ENCODE measurements at places on chromosomes 12 and 14.
A peak's percentile ranks its signal among the peaks of the same experiment; 100 is the strongest.

DNA sequence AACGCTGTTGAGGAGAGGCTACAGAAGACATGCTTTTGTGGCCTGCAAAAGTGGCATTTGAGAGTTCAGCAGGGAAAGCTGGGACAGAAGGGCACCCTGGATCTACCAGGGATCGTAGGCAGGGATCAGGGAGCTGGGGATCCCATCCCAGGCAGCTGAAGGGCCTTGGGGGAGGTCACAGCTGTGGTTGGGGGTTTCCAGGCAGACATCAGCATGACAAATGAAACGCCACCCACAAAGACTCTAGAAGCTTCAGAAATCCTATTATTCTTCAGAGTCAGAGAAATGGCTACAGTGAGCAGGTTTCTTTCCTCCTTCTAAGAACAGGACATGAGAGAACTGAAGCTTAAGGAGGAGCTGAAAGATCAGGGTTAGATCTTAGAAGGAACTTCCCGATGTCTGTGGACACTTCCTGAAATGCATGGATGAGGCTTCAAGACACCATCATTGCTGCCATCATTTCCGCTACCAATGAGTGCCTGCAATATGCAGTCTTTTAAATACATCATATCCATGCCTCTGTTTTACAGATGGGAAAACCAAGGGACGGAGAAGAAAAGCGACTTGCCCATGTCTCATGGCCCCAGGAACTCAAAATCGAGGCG lies 104.3 kb downstream of the RBM19 start:
- DNase-seq: no peak

GRCh38 chr12:65536876-65537681 lies 258.6 kb downstream of the MSRB3 start:
- peak; percentile 94 for DNase-seq

DNA sequence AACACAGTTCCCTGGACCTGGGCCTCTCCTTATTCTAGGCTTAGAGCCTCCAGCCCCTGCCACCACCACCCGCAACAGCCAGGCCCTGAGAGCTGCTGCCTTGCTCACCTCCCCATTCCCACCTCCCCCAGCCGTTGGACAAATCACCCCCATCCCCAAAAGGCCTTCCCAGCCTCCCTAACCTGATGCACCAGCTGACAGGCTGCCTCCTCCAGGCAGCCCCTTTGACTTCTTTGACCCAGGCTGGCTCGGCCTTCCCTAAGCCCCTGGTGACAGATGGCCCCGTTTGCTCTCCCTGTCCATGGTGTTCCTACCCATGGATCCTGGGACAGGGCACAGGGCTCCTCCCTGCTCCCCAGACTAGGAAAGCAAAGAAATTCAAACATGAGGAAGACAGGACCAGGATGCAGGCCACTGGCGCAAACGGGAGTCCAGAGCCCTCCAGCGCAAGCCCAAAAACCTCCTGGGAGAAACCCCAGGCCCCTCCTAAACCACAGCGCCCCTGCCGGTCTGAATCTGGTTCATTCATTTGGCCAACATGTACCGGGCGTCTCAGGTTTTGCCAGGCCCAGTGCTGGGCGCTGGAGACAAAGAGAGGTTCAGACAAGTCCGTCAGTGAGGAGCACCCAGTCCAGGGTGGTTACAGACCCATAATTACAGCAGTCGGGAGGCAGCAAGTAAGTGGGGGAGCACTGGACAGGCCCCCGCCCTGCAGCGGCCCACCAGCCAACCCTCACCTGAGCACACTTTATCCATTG lies 2.4 kb downstream of the AKT1 start:
- DNase-seq: no peak

DNA sequence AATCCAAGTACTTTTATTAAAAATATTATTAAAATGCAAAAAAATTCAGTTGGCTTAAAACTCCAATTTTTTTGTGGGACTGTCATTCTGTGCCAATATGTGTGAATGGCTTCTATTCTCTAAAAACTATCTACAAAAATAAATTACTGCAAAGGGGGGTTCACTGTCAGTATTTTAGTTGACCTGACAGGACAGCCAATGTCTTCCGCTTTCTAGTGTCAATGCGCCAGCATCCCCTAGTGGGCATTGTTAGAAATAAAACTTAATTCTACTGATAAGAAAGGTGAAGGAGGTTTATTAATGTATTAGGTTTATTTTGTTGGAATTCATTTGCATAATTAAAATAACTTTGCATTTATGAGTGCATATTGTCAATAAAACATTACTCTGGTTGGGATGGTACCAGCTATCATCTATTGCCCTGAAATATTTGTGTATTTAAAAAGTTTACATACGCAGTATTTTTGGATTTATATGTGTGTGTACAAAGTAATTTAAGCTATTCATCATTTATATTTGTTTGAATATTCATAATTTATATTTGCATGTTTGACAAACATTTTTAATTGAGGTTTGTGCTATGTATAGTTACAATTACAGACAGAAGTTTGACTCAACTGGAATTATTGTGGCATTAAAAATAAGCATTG lies 527.2 kb downstream of the FLRT2 start:
- peak; percentile 13 for DNase-seq

DNA sequence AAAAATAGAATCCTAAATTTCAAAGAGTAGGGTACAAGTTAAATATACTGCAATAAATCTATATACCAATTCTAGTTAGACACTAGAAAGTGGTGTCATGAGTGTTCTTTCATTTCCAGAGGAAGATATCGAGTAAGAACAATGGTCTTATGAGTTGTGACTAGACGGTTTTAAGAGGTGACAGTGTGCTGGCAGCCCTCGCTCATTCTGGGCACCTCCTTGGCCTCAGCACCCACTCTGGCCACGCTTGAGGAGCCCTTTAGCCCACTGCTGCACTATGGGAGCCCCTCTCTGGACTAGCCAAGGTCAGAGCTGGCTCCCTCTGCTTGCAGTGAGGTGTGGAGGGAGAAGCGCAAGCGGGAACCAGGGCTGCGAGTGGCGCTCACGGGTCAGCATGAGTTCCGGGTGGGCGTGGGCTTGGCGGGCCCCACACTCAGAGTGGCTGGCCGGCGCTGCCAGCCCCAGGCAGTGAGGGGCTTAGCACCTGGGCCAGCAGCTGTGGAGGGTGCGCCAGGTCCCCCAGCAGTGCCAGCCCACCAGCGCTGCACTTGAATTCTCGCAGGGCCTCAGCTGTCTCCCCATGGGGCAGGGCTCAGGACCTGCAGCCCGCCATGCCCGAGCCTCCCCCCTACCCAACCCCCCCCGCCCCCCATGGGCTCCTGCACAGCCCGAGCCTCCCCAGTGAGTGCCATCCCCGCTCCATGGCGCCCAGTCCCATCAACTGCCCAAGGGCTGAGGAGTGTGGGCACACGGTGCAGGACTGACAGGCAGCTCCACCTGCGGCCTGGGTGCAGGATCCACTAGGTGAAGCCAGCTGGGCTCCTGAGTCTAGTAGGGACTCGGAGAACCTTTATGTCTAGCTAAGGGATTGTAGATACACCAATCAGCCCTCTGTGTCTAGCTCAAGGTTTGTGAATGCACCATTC lies 18.7 kb downstream of the PRKD1 start:
- DNase-seq: no peak

GRCh38 chr12:116601933-116602810 lies 43.0 kb downstream of the MAP1LC3B2 start:
- DNase-seq: no peak

- DNase-seq: no peak
Observed at GRCh38 chr12:70508178-70508577, 129.1 kb downstream of the PTPRB start.

DNA sequence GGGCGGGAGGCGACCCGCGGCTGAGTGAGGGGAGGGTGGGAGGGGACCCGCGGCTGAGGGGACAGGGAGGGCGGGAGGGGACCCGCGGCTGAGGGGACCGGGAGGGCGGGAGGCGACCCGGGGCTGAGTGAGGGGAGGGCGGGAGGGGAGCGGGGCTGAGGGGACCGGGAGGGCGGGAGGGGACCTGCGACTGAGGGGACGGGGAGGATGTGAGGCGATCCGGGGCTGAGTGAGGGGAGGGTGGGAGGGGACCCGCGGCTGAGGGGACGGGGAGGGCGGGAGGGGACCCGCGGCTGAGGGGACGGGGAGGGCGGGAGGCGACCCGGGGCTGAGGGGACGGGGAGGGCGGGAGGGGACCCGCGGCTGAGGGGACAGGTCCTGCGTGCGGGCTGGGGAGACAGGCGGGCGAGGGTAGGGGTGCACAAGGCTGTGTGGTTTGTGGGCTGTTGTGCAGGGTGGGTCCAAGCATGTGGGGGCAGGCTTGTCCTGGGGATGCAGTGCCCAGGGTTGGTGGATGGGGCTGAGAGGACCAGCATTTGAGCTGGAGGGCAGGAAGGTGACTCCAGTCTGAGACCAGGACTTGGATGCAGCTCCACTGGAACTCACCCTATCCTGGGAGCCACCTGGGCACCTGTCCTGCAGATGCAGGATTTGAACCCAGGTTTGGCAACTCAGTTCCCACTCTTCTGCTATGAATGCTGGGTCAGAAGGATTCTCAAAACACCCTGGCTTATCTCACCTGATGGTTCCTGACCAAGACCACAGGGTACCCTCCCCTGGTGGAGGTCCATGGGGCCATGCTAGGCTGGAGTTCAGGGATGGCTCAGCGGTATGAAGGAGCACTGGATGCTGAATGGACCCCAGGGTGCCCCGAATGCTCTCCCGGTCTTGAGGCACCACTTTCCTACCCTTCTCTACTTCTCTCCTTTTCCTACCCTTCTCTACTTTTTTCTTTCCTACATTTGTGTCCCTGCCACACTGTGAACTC lies 9.4 kb downstream of the PLD4 start:
- peak; percentile 1 for DNase-seq

DNA sequence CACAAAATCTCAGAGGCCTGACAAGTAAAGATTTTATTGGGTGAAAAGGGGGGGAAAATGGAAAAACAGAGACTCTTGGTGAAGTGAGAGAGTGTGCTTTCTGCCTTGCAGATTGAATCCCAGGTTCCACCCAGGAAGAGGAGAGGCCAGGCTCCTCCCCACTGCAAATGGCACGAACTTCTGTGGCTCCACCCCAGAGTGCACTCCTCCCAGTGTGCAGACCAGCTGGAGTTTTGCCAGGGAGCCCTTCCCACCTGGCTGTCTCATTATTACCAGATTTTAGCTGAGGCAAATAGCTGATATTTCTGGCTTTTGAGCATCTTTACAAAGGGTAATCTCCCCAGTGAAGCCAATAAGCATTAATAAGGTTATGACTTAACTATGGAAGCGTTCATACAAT lies 51.9 kb downstream of the TESPA1 start:
- DNase-seq: no peak

DNA sequence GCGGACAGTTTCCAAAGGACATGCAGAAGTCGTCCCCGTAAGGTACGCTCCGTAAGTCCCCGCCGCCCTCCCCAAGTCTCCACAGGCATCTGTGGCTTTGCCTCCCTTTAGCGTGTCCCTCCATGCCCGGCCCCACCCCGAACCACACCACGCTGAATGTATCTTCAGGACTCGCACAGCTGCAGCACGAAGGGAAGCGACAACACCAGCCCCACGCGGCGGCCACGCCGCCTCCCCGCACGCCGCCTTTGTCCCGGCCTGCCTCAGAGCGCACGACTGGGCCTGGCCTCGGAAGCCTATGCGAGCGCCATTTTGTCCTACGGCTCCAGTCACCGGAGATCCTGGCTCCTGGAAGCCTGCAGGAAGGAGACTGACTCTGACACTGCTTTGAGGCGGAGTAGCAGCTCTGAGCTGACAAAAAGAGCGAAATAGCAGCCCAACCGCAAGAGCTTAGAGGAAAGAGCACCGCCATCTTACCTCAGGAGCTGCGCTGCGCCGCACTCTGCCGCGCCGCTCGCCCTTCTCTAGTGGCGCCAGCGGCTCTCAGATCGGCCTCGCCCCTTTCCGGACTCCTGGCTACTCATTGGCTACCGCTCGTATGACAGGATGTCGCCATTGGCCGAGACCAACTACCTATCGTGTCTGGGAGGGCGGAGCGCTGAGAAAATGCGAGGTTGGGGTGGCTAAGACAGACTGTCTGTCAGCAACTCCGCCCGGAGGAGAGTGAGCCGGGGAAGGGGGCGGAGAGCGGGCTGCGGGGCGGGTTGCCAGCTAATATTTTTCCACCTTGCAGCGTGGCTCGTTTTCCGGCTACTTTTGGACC lies at the start of gene KANSL2:
Gene KANSL2, minus strand, starts transcription at position 529 of the 823 bp plus-strand sequence. CDS start 606 bp downstream, outside the sequence.
- DNase-seq: peak; percentile 99

- DNase-seq: no peak
Observed at GRCh38 chr14:20424851-20425250, 11.1 kb downstream of the KLHL33 start.

DNA sequence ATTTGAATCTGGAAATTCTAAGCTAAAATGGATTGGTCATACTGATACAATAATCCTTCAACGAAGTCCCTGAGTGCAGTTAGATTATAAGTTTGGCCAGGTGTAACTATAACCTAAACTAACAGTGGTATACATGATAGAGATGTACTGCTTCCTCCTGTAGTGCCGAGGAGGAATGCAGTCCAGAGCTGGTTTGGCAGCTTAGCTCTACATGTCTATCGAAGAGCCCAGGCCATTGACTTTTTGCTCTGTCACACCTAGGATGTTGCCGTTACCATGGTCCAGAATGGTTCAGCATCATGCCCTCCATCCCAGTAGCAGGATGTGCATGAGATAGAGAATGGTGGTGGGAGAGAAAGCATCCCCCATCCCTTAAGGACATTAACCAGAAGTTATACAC lies 318.1 kb downstream of the ZFP36L1 start:
- DNase-seq: no peak

DNA sequence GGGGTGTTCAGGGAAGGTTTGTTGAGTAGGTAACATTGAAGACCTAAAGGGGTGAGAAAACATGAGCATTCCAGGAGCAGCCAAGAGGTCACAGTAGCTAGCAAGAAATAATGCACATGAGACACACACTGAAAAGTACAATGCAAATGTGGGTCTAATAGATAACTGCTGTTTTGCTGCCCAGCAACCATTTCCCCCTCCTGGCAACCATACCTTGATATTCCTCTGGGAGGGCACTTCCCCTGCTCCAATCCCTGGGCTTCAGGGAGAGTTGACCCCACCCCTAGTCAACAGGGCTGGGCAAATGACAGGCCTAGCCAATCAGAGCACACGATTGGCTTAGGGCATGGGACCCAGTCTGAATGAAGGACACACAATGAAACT lies 8.5 kb upstream of the ACTN1 start:
- no peak for DNase-seq

DNA sequence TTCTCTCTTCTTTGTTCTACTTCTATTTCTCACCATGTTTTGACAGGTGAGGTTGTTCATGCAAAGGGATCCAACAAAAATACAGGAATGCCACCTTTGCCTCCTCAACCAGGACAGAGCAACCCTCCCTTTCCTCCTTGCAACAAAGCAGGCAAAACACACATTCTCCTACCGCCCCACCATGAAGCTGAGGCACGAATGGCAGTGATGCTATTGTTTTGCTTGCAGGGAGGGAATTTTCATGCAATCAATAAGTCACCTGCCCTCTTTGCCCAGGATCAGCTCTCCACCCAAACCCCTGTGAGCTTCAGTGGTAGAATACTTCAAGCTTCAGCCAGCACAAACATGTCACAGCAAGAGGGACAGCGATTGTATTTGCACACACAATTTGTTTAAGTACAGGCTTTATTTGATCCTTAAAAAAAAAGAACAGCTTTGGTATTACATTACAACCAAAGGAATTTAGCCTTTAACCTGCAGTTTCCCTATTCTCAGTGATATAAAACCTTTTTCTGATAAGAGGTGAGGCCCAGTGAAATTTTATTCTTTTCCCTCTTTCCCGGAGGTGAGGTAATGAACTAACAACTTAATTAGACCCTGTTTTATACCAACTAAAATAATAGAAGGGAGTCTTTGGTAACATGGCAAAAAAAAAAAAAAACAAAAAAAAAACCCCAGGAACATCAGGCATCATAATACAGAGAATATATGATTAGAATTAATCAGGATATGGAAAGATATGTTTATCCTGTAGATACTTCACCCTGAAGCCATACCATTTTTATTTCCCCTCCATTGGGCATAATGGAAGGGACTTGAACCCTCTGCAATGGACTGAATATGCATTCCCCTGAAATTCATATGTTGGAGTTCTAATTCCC lies 87.0 kb upstream of the EEA1 start:
- no peak for DNase-seq

- DNase-seq: no peak
Observed at GRCh38 chr12:2691006-2691344, 103.8 kb upstream of the FKBP4 start.
